Activated T-cell treated with anti-CD3 and anti-CD28 coated beads, Interleukin-2, amount 50 U/mL, for 72 hours (primary cell): ENCODE measurements at places on chromosomes 2 and 18.

DNA sequence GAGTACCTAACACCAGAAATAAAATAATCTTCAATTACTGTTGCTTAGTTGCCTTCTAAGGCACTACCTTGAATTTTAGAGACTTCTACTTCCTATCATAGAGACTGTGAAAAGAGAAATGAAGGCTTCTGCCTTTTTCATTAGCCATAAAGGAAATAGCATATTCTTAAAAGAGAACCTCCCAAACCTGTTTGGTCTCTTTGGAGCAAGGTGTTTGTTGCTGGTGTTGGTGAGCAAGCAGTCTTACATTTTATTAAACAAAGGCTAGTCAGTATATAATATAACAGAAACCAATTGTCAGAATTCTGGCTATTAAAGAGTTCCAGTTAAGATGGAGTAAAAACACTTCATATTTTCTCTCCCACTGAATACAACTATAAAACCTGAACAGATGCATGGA is 116.4 kb downstream of the TAF4B start:
- DNase-seq, result no peak

DNA sequence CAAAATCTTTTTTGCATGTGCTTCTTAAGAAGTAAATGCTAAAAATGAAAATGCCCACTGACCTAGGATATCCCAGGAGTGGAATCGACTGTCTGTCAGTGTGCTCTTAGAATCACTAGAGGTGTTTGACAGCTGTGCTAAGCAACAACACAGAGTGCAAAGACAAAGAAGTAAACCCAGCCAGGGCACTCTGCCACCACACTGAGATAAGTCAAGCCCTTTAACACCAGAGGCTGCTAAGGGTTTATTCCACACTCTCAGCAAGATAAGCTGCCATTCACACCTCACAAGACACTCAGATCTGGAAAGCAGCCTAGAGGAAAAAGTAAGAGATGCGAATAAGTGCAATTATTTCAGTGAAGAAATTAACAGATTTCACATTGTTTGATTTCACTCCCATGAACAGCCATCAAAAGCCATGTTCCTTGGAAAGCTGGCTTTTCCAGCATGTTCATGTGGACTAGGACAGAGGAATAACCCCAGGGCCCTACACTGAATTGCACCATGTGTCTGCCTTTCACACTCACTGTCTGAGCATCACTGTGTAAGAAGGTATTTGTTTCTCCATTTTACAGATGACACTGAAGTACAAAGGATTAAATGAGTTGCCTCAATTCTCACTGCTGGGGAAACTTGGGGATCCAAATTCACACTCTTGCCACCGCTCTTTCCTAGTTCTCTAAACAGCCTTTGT is 6.0 kb upstream of the BMP10 start:
- DNase-seq, result no peak

DNA sequence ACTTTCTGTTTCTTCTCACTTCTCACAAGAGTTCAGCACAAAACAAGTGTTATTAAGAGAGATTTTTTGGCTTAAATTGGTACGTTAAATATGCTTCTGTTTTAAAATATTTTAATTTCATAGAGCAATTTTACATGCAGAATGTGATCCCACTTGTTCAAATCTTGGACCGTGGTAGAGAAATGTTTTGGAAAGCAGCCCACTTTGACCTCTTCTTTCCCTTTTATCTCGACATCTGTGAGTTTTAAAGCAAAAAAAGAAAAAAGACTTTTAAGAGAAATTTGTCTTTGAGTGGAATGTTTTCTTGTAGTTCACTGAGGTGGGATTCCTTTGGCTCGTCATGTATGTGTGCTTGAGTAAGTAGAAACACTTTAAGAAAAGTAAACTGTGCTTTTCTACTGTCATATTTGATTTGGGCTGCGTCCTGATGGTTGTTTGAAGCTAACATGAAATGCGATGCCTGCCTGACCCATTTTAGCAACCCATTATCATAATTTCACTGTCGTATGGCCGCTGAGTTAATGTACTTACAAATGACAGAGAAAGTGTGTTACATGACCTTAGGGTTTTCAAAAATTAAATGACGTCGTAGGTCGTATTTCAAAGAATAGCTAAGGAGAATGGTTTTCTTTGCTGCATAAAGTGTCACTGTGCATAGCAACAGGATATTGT is 54.5 kb downstream of the TSHZ1 start:
- no peak for DNase-seq

- peak; percentile 59 for DNase-seq
Observed at GRCh38 chr2:157256626-157257025, 879 bp upstream of the GALNT5 start.

GRCh38 chr2:239258248-239258647 is 142.6 kb downstream of the HDAC4 start:
- DNase-seq, result no peak

GRCh38 chr2:4190548-4190947 is 487.2 kb downstream of the DCDC2C start:
- DNase-seq, result no peak

- DNase-seq, result peak; percentile 35
Observed at GRCh38 chr2:10141736-10142639, 19.4 kb downstream of the RRM2 start.

DNA sequence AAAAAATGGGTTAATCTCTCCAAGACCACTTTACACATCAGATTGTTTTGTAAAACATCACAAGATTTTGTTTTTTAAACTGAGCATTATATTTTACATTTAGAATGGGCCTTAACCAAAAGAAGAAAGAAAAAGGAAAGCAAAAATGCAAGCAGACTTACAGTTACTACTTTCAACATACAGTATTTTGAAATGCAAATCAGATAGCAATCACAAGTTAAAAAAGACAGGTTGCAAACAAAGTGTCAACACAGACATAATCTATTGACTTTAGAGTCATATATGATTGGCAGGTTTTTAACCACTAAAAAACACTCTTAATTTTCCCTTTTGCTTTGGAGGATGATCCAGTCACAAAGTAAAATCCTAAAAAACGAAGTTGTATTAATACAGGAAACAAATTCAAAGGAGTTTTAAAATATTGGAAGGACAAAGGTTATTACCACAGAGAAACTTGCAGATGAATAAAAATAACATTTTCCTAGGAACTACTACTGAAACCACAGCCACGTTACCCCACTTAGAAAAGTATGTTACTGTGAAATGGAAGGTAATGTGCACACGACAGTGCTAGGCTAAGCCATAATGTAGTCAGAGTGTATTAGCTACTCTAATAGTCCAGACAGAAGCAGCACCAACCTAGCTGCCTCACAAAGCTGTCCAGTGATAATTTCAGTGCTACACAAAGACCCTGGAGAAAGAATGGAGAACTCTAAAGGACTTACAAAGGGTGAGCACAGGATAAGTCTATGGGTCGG is 22.9 kb downstream of the DARS1 start:
- DNase-seq, result no peak

GRCh38 chr2:121021685-121022084 is 263.3 kb downstream of the TFCP2L1 start:
- DNase-seq, result no peak

DNA sequence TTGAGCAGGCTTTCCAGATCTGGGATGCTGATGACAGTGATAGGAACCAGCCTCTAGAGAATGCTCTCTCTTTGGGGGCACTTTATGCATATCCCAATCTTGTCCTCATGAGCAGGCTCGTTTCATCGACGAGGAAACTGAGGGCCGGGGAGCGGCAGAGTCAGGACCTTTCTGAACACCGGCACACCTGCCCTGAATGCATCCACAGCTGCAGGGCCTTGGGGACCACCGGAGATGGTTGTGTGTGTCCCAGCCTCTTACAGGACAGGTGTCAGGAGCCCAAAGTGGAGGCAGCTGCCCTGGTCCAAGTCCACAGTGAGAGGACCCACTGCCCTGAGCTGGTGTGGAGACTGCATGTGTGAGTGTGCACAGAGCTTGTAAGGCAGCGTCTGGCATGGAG is 47.6 kb upstream of the FAHD2A start:
- no peak for DNase-seq

GRCh38 chr2:113217455-113218282 is 43.9 kb downstream of the PSD4 start:
- no peak for DNase-seq

- DNase-seq, result peak; percentile 76
Observed at GRCh38 chr2:159118115-159118858, 149.8 kb downstream of the TANC1 start.

- no peak for DNase-seq
Observed at GRCh38 chr2:170335351-170335750, 157.4 kb downstream of the MYO3B start.

DNA sequence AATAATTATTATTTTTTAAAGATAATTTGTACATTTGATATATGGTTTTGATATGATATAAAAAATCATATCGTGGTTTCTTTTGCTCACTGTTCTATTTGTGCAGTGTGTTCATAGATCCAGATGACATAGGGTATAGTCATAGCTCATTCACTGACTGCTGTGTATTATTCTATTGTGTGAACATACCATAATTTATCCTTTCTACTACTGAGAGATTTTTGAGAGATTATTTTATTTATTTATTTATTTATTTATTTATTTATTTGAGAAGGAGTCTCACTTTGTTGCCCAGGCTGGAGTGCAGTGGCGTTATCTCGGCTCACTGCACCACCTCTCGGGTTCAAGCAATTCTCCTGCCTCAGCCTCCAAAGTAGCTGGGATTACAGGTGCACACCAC is 39.0 kb downstream of the FER1L5 start:
- DNase-seq, result no peak

DNA sequence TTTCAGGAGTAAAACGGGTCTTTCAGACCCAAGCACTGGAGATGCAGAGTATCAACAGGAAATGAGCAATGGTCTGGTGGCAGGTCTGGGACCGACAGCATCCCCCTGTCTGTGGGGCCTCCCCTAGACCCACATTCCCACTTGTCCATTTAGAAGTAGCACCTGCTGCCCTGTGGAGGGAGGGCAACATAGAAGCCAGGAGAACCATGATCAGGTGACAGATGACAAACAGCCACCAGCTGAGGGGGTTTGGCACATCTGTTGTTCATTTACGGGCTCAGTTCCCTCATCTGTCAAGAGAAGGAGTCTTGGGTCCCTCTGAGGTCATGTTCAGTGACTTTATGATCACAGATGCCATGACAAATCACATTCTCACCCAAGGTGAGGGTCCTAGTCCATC is 77.9 kb upstream of the SLC66A3 start:
- DNase-seq, result no peak

GRCh38 chr2:170218456-170218855 is 40.5 kb downstream of the MYO3B start:
- DNase-seq, result no peak

GRCh38 chr2:109350526-109350925 is 221.5 kb downstream of the SH3RF3 start:
- DNase-seq, result no peak

DNA sequence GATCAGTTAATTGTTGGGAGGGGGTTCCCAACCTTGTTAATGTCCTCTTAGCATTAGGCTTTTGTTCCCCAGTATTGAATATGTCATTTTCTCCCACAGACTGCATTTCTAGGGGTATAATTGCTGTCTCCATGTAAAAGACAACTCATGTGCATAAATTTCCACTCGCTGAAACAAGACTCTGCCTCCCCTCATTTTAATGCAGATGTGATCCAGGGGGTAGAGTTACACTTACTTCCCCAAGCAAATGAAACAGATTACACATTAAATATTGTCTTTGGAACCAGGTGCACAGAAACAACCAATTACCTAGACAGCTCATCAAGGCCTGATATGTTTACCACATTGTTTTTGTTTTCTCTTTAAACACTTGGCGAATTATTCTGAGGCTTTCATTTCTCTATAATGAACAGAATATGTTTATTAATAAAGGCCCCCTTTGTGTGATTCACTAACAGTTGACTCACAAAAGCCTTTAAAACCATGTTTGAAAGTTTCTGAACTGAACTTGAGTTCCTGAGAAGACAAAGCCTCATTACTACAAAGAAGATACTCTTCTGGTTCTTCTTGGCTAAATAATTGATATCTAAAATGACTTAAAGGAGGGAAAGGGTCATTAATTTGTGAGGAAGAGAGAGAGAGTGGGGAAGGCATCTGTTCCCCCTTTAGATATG is 15.0 kb upstream of the ACVR1 start:
- DNase-seq, result no peak

- no peak for DNase-seq
Observed at GRCh38 chr2:79985571-79985970, 319.0 kb downstream of the LRRTM1 start.

DNA sequence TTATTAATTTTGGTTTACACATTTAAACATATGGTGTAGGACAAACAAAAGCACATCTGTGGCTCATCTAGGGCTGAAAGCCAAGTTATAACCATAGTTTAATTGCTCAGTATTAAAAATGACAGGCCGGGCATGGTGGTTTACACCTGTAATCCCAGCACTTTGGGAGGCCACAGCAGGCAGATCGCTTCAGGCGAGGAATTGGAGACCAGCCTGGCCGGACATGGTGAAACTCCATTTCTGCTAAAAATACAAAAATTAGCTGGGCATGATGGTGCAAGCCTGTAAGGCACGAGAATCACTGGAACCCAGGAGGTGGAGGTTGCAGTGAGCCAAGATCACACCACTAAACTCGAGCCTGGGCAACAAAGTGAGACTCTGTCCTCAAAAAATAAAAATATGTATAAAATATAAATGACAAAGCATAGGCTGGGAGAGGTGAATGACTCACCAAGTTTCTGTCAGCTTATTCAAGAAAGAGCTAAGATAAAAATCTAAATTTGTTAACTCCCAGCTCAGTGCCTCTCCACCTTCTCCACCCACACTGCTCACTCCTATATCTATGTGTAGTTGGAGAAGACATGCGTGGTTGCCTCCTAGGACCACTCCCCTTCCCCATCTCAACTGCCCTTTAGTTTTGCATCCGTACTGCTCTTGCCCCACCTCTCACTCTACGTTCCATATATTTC is 79.2 kb upstream of the PID1 start:
- DNase-seq, result no peak

DNA sequence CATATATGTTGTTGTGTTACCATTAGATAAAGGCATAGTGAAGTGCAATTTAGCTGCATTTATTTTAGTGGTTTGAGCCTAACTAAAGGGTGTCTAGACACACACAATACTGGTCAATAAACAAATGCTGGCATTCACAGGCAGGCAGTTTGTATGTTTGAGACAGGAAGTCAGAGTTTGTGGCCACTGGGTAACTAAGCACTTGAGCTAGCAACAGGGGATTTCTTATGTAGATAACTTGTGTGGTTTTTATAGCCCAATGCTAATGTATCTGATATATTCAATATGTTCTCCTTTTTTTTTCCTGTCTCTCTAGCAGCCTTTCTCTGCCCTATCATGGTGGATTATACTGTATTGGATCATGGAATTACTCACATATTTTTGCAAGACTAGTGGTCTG is 38.1 kb downstream of the LRRTM4 start:
- DNase-seq, result no peak
